ENCODE measurements at places on chromosomes 3 and 15.
A peak's percentile ranks its signal among the peaks of the same experiment; 100 is the strongest.

- no peak for DNase-seq
Observed at GRCh38 chr3:27993051-27993450, 248.4 kb upstream of the CMC1 start.

GRCh38 chr3:112085735-112086075, 484 bp upstream of the C3orf52 start:
- DNase-seq: no peak

DNA sequence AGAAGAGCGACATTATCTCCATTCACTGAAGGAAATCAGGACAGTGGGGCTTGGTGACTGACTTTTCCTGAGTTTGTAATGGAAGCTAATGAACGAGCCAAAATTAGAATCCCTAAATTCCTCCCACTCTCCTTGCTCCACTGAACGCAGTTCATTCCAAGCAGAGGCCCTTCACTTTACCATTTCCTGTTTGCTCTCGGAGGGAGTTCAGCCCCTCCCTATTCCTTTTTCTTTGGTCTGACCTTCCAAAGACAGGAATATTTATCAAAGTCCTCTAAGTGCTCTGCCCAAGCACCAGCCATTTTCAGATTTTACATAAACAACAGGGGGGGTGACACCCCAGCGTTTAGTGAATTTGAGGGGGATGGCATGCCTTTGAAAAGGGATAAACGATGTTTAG, 24.0 kb upstream of the PTPRG start:
- no peak for DNase-seq

- no peak for DNase-seq
Observed at GRCh38 chr3:163476179-163476578, 1602.1 kb downstream of the SI start.

- DNase-seq: no peak
Observed at GRCh38 chr15:78448441-78449219, 10.6 kb downstream of the IREB2 start.

DNA sequence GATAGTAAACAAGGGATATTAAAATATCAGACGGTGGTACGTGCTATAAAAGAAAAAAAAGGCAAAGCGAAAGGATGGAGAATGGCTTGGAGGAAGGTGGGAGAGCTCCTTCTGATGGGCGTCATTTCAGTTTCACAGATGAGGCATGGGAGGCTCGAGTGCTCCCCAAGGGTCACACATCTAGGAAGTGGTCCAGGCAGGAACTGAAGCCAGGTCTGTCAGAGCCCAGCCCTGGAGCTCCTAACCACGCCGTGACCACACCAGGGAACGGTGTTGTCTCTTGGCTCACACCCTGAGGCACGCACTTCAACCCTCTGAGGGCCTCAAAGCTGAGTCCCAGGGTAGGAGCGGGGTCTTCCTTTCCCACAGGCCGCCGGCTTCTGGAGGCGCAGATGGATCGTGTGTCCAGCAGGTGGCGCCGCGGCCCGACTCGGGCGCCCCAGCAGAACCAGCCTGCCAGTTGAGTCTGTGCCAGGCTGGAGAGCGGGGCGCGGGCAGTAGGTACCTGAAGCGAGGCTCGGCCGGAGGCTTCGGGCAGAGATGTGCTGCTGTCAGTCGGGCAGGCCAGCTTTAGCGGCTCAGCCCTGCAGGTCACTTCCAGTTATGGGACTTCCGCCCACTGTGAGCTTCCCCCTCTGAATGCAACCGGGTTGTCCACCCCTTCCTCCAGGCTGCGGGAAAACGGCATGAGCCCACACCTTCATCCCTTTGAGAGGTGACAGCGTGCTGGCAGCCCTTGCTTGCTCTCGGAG, 68.1 kb downstream of the SLC6A1 start:
- no peak for DNase-seq

DNA sequence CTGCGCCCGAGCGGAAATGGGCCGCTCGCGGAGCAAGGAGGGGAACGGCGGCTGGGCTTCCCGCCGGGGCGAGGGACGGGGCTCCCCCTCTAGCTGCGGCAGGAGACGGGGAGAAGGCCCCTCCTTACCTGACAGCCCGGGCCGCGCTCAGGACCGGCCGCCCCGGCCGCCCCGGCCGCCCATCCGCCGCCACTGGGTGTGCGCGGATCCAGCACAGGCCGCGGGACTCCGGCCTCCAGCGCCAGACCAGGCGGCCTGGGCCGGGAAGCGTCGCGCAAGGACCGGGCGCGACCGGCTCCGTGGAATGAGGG, 296 bp downstream of the TPRA1 start:
- DNase-seq: no peak

GRCh38 chr15:80816936-80817335, 37.8 kb downstream of the CEMIP start:
- no peak for DNase-seq

DNA sequence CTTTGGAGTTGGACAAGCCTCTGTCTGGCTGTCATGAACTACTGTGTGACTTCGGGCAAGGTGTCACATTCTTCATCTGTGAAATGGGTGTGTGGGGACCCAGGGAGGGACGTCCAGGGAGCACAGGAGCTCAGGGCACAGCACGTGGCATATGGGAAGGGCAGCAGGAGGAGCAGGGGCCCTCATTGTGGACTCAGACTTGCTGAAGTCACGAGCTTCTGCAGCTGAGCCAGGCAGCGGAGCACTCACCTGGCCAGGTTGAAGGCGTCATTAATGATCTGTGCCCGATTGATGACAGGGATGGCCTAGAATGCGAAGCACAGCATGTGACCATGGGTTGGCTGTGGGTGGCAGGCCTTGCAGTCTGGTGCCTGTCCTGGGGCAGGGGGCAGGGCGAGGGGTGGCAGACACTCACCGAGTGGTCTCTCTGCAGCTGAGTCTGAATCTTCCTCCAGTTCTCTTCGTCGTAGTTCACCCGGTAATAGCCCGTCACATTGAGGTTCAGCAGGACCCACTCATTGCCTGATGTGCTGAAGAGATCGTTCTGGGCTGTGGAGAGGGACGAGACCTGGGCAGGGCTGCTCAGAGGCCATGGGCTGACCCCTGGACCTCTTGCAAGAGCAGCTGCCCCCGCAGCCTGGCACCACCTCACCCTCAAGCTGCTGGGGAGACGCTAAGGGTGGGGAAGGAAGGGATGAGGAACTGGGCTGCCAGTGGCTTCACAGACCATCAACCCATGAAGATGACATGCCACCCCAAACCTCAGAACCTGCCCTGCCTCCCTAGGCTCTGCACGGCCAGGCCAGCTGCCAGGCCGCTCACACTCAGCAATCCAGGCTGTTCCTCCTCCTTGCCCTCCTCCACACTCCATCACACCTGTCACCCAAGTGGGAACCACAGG, 15.4 kb downstream of the ANPEP start:
- DNase-seq: no peak

DNA sequence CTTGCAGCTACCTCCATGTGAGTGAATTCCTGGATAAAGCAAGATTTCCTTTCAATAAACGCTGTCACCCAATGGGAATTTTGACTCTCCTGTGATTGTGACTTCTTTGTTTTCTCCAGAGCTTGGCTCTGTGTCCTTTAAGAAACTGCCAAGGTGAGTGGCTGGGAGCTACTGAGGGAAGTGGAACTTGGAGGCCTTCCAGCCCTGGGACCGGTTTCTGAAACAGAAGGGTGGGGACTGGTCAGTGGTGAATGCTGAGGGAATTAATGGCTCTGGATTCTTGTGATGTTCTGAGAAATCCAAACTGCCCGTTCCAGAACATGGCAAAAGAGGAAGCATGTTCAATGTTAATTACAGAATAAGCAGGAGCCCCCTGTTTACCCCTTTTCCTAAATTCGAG, 41.1 kb upstream of the MYZAP start:
- no peak for DNase-seq

DNA sequence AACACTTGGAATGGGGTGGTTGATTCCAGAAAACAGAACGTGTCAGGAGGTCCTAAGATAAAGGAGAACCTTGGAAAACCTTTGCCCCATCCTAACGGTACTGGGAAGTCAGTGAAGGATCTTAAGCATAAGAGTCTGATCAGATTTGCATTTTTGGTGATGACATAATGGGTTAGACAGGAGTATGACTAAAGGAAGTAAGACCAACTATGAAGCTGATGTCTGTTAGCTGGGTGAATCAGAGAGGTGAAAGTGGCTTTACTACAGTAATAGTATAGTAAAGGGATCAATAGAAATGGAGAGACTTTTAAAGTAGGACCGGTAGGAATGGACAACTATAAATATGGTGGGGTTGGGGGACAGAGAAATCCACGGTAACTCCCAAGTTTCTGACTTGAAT, 12.6 kb downstream of the GTF2A2 start:
- no peak for DNase-seq

DNA sequence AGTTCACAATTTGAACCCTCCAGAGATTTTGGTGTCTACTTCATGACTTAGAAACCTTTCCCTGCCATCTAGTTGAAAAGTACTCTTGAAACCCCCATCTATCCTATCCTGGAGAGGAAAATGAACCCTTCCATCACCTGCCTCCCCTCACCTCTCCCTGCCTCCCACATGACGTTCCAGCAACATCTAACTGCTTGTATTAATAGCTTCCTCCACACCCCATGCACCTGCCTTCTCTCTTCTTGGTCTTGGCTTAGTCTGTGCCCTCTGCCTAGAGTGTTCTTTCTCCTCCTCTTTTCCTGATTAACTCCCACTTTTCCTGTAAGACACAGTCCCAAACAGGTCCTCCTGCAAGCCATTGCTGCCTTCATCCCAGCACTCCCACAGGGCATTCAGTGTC, 107.8 kb downstream of the LIPC start:
- no peak for DNase-seq

- no peak for DNase-seq
Observed at GRCh38 chr15:35888815-35889214, 342.9 kb upstream of the DPH6 start.

DNA sequence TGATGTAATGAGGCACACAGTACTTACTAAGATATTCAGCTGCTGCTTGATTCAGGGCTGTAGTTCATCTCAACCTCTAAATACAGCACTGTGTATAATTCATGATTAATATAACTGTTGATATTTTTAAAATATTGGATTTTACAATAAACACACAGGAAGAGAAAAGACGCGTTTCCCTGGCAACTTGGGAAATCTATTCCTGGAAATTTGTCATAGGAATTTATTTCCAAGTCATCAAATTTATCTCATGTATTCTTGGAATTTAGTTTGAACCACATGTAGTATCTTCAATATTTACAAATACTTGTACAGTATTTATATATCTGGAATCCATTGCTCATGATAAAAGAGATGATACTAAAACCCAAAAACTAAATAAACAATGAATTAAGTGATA, 30.6 kb downstream of the EPHA3 start:
- no peak for DNase-seq

- DNase-seq: no peak
Observed at GRCh38 chr15:91857772-91858171, 4.3 kb downstream of the SLCO3A1 start.

- DNase-seq: no peak
Observed at GRCh38 chr15:100186366-100186765, 155.4 kb downstream of the ADAMTS17 start.

- DNase-seq: no peak
Observed at GRCh38 chr3:144403040-144403457, 431.4 kb downstream of the DIPK2A start.

DNA sequence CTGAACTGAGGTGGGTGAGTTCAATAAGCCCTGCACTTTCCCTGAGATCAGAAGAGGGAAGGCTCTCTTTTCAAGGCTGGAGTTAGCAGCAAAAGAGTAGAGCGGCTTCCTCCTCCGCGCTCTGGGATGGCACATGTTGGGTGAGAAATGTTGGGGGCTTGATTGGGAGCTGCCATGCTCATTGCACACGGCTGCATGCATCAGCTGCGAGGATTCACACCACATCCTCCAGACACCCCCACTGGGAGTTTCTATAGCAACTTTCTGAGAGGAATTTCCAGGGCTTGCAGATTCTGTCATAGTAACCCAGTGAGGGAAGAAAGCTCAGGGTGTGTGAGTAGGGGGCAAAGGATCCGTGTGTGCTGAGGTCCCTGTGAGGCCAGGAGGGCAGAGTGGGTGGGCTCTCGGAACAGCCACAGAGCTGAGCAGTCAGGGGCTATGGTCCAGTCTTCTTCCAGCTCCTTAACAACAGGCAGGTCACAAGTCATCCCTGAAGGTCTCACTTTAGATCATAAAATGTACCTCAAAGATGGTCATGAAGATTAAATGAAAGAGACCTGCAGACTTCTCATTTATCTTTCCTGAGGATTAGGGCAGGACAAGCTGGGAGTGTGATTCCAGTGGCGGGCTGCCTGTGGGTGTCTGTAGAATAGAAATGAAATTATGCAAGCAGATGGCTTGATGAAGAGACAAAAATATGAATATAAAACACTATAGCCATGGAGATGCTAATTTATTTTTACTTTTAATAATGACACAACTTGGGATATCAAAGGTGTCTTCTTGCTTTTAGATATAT, 75.7 kb upstream of the CHRNA7 start:
- DNase-seq: no peak

DNA sequence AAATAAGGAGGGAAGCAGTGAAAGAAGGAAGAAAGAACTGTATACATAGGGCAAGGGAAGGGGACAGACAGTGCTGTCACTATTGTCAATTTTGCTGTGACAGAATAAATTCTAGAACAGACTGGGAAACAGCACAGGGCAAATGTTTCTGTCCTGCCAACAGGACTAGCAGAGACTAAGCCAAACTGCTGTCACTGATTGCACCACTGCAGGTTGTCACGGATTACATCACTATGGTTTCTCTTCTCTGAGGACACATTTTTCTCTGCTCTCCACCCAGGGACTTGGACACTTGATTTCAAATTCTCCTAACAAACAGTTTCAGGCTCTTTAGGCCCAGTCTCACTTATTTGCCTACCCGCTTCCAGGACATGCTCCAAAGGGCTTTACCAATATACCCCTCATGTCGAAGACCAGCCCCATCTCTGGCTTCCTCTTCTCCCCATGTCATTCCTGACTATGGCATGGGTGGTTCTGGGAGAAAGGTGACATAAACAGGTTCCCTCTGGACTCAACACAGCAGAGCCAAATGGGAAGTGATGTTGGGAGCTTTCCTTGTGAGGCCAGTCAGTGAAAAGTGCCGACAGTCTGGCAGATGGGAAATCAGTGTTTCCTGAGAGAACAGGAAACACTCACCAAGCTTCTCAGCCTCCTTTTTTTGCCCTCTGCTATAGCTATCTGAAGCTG, 70.2 kb upstream of the ST3GAL6 start:
- DNase-seq: no peak

- no peak for DNase-seq
Observed at GRCh38 chr3:73661265-73661664, 36.5 kb upstream of the PDZRN3 start.

DNA sequence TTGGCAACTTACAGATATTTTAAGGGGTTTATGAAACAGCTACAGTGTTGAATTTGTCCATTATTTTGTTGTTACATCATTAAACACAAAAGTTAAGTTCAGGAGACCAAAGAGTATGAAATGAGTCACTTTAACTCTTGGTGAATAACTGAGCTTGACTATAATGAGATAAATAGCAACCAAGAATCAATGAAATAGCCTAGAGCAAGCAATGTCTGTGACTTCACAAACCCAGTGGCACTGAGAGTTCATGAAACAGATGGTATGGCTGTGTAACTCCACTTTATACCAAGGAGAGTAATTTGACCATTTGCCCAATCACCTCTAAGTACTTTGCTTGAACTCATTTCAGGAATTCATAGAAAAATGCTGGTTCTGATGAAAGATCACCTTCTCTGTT, 169.6 kb upstream of the GADL1 start:
- DNase-seq: peak; percentile 40

- DNase-seq: no peak
Observed at GRCh38 chr3:156606729-156607128, 51.8 kb upstream of the SSR3 start.

GRCh38 chr15:80093854-80094418, 34.5 kb downstream of the ZFAND6 start:
- DNase-seq: no peak

All from epithelial cell of proximal tubule (primary cell).